ENCODE measurements at places on chromosomes 3 and 15.
A peak's percentile ranks its signal among the peaks of the same experiment; 100 is the strongest.

DNA sequence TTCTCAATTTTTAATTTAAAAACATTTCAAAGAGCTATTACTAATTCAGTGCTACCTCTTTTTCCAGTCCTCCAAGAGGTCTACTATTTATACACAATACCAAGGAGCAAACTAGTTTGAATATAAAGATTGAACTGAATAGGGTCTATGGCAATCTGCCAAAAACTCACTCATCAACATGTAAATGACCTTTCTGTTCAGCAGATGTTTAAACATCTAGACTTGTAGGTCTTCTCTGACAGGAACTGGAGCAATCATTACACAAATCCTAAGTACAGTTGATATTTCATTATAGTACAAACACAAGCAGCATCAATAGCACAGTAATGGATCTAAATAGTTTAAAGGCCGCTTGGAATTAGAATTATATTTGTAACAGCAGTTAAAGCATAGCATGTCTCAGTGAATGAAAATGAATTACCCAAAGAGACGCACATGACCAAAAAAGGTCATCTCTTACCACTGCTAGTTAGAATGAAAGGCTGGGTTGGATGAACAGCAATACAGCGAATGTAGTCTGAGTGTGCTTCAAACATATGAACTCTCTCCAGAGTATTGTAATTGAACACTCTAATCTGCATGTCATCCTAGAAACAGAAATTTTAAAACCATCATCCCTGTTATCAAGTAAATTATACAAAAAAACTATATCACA lies 10.7 kb downstream of the COPB2 start:
- DNase-seq, result peak; percentile 73

GRCh38 chr3:171880101-171880870 lies 37.1 kb downstream of the TMEM212 start:
- no peak for DNase-seq

DNA sequence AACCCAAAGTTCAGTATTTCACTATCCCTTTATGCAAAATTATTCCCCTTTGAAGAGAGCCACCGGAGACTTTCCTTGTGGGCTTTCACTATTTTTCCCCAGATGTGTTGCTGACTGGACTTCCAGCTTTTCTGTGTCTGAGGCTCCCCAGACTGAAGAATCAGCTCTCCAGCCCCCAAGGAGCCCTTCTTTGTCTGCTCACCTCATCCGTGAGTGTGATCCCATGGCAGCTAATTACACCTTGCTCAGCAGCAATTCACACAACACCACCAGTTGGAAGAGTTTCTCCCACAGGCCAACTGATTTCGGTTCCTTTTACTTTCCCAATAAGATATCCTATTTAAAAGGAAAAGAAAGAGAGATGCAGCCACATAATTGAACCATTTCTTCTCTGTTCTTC lies 249.5 kb upstream of the TRIM42 start:
- no peak for DNase-seq

DNA sequence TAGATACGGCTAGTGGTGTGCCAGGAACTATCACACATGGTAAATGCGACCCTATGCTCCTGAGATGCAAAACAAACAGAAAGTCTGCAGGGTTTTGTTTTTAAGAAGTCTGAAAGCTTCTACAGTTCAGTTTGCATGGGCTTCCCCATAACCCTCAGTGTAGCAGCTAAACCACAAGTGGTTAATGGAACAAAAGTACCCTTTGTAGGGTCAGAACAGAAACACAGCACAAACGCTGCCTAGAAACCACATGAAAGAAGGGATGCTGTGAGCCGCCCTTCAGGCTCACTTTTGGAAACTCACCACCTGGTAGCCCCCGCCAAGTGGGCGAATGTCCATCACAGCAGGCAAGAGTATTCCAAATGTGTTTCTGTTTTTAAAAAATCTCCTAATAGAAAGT lies 46.2 kb downstream of the CTDSPL start:
- no peak for DNase-seq

DNA sequence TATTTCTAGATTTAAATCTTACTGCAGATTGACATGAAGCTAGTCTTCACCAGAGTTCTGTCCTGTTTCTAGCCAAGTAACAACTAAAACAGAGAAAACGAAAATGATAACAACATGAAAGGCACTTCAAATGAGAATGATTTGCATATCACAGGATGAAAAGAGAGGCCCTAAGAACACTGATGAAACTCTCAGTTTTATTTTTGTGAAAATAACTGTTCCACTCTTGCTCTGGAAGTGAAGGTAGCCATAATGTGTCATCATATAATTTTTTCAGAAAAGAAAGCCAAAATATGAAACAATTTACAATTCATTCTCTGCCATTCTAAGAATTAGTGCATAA lies 274.4 kb downstream of the ADAMTSL3 start:
- no peak for DNase-seq

GRCh38 chr3:184952671-184953070 lies 140.7 kb downstream of the VPS8 start:
- DNase-seq, result no peak

GRCh38 chr3:196896229-196896628 lies 28.5 kb downstream of the SENP5 start:
- no peak for DNase-seq

GRCh38 chr3:41164777-41165176 lies 34.5 kb upstream of the CTNNB1 start:
- no peak for DNase-seq

DNA sequence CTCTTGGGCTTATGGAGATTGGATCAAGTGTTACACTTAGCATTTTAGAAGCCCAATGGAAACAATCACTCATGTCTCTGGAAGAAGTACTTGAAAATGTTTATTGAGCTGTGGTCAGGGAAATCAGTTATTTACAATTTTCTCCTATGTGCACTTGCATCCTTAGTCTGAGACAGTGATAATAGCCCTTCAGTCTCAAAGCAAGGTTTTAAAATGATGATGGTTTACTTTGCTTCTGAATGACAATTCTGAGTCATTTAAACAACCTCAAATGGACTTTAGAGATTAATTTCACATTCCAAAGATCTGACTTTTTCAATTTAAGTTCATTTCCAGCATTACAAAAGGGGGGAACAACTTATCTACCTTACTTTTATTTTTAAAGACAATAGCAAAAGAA lies 20.1 kb downstream of the TIPARP start:
- DNase-seq, result no peak

GRCh38 chr3:55417211-55417610 lies 69.9 kb downstream of the WNT5A start:
- no peak for DNase-seq

- no peak for DNase-seq
Observed at GRCh38 chr3:126529585-126530170, 5.7 kb downstream of the CHST13 start.

DNA sequence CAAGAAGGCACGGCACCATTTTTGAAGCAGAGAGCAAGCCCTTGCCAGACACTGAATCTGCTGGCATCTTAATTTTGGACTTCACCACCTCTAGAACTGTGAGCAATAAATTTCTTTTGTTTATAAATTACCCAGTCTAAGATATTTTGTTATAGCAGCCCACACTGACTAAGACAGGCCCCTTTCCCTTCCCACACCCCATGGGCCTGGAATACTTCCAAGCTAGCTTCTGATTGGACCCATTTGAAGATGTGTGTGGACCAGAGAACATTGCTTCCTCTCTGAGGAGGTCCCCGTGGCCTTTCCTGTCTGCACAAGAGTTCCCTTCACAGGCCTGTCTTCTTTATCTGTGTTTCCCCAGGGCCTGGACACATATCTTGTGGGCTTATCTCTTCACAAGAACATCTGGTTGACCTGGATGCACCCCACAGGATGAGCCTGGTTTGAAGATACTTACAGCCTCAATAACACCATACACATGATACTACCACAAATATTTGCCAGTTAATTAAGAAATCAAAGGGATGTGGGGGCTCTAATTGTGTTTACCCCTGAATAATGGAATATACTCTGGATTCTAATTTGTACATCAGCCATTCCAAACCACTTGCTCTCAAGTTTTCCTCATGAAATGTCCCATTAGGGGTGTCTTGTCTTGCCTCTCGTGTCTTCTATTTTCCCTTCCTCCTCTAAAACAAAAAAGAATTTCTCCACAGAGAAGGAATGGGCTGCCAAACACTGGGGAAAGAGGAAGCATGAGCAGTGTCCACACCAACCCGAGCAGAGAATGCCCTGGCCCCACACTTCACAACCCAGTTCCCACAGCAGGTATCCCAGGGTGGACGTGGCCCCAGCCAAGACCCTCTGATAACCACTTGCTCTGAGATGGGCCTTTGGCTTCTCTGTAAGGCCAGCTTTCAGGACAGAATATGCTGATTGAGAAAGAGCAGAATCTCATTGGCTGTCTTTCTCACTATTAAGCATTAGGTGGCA lies 42.5 kb downstream of the GLB1 start:
- DNase-seq, result no peak

- no peak for DNase-seq
Observed at GRCh38 chr3:162353414-162353813, 856.8 kb downstream of the OTOL1 start.

GRCh38 chr3:138187296-138188012 lies at the start of gene ARMC8:
TSS of gene ARMC8 (plus strand) at chr3:138187301. CDS start at chr3:138187555, 254 bp downstream.
- no peak for DNase-seq

GRCh38 chr3:60186359-60186758 lies 1064.9 kb downstream of the FHIT start:
- DNase-seq, result no peak
